Esophagus squamous epithelium (tissue), 5 donors: ENCODE measurements at places on chromosomes 12 and 14.

- peak; percentile 6 for DNase-seq
Measured at GRCh38 chr12:53984901-53985691, at the start of gene HOXC10. Gene HOXC10 (plus strand): TSS chr12:53985146. CDS start chr12:53985260, 114 bp downstream.

DNA sequence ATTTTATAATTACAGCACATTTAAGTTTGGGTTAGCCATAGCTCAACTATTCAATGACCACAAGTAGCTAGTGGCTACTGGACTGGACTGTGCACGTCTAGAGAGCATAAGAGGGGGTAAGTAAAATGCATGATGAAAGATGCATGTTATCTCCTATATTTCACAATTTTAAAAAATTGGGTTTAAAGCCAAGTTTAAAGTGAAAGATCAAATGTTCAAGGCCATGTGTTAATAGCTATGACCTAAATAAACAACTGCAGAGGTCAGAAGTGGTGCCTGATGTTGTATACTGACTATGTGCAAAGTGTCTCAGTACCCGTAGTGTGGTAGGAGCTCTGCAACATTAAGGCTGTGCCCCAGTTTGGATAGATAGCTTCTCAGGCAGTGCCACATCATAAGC is 48.2 kb downstream of the BMP4 start:
- no peak for DNase-seq

DNA sequence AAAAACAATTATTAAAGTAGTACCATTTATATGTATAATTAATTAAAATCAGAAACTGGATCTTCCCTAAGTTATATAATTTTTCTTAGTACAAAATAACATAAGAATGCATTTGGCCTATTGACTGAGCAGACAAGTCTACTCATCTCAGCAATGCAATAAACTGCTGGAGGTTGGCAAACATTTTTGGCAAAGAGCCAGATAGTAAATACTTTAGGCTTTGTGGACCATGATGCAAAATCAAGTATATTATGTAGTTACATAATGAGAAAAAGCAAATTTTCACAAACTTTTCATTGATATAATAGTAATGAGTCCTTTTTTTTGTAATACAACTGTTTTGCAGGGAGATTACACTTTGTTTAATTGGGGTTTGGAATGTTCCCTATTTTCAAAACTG is 30.9 kb downstream of the ERGIC2 start:
- DNase-seq = no peak

DNA sequence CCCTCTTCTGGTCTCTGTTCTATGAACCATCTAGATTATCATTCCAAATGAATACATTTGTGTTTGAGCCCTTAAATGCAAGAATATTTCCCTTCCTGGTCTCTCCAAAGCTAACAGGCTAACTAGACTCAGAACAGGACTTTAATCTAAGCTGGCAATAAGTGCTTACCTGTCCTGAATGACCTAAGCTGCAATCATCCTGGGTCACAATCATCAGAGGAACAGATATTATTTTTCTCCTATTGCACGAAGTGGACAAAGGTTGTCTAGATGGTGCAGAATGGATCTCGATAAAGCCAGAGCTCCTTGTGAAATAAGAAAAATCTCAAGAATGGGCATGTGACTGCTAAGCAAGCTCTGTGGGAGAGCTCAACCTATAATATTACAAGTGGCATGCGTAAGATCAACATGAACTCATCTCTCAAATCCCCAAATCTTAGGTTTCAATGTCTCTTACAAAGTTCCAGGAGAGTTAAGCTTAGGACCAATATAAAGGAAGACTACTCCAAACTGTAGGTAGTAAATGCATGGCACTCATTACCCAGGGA is 10.6 kb upstream of the NUMB start:
- DNase-seq = no peak

DNA sequence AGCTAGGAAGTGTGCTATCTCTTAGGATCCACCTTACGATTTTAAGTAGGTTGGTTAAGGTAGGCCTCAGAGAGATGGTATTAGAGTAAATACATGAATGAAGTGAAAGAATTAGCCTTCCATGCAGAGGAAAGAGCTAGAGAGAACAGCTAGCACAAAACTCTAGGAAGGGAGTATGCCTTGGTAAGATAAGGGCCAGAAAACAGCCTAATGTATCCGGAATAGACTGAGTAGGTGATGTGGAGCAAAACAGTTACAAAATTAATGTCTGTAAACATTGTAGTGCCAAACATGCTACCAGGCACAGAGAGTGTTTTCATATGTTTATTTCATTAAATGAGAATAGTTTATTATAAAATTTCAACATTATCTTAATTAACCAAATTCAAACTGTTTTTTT is 315.1 kb downstream of the SOX5 start:
- DNase-seq = no peak

- no peak for DNase-seq
Measured at GRCh38 chr12:85036234-85036707, at the start of the genes LRRIQ1 and TSPAN19. Gene LRRIQ1 (plus strand): TSS chr12:85036351. CDS start chr12:85038177, 1,826 bp downstream. Gene TSPAN19 (minus strand): TSS chr12:85036277. CDS start chr12:85029946, 6,331 bp downstream.

GRCh38 chr14:99012703-99013102 is 259.3 kb downstream of the BCL11B start:
- DNase-seq = no peak

DNA sequence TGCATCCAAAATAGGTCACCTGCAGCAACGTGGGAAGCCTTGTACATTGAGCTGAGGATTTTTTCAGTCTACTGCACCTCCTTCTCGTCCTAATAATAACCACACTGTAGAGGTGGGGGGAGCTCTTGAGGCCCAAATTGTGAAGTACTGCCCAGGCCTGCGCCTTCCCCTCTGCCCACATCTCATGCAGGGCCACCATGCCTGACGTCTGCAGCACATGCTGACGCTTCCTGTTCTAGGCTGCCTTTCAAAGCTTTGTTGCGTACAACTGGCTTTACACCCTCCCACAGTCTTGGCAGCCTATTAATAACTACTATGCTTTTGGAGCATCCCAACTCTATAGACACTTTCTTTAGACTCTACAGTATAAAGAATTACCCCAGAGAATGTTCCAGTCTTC is 26.5 kb upstream of the TTC7B start:
- no peak for DNase-seq

- DNase-seq = no peak
Measured at GRCh38 chr14:51518711-51519110, 133.0 kb upstream of the FRMD6 start.

DNA sequence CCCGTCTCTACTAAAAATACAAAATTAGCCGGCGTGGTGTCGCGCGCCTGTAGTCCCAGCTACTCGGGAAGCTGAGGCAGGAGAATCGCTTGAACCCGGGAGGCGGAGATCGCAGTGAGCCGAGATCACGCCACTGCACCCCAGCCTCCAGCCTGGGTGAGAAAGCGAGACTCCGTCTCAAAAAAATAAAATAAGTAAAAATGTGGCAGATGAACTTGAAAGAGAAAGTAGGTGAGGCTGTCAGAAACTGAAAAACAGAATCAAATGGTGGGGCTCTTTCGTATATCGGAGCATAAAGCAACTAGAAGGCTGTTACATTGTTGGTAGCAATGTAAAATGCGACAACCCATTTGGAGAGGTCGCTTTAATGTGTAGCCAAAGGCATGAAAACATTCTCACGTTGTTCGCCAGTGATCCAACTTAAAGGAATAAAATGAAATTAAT is 767 bp upstream of the CCNT1 start:
- no peak for DNase-seq

DNA sequence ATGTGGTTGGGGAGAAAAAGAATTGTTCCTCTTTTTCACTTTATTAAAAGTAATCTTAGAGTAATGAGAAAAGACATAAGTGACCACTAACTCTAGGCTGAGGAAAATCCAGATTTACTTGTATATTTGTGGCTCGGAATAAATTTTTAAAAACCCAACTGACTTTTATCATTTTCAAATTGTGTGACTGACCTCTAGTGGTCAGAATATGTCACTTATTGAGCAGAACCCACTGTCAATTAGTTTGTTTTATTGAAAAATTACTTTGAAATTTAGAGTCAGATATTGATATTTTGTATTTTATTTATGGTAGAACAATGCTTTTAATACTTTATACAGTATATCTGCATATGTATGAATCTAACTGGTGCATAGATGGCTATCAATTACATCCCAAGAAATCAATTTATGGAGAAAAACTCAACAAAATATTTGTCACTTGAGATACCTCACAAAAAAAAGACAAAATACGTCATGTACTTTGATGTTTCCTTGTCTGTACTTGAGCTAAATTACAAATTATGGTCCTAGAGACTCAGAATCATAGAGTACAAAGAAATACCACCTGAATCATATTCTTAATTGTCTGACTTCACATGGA is 229.4 kb downstream of the CNTN1 start:
- no peak for DNase-seq

DNA sequence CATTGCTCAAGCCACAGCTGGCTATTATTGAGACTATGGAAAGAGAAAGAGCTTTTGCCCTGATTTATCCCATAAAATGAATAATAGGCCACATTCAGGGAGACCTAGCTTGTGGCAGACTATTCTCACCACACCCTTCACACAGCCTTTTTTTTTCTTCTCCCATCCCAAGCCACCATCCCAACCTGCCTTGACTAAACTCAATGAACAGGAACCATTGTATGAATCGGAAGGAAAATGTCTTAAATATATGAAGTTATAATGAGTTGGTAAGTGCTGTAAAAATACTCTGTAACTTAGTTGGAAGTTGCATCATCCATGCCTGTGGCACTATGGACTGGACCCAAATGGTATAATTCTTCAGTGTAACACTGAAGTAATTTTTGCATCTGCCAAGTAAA is 338.4 kb downstream of the RAD51B start:
- no peak for DNase-seq

DNA sequence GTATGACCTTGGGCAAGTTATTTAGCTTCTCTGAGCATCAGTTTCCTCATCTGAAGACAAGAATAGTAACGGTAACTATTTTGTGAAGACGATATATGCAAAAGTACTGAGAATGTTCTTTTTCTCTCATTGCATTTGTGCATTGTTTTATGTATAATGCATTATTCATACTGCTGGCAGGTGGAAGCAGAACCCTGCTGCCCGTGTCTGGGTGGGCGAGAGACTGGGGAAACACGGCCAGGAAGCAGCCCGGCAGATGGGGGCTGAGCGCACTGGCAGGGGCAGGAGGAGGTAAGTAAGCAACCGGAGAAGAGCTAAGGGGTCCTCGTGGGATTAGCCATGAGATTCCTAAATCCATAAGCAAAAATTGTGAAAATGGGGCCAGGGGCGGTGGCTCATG is 115.8 kb upstream of the MED13L start:
- DNase-seq = no peak

GRCh38 chr12:56766535-56766934 is 3.4 kb downstream of the HSD17B6 start:
- no peak for DNase-seq

DNA sequence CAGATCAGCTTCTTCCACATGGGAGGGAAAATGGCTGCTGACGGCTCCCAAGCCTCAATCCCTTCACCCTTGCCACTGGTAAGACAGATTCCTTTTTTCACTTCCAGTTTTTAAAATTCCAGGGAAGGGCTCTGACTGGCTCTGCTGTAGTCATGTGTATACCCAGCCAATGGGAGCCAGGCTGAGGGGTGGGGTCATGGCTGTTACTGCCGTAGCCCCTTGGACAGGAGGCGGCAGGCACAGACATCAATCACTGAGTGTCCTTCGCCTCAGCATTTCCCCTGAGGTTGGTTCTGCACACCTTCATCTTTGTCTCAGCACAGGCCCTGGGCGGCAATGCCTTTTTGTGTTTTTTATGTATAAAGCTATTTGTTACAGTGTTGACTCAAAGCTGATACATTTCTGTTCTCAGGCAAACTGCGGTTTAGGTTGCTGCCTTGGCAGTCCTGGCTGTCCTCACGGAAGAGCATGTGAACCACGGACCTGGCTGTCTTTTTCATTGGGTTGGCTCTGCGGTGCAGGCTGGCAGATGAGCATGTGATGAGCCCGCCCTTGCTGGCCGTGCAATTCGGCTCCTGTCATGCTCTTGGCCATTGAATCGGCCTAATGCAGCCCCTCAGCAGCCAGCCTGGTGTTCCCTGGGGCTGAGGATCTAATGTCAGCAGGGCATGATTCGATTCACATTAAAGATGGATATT is 74.3 kb downstream of the PPM1A start:
- no peak for DNase-seq

- no peak for DNase-seq
Measured at GRCh38 chr12:74483057-74483456, 54.6 kb upstream of the ATXN7L3B start.

DNA sequence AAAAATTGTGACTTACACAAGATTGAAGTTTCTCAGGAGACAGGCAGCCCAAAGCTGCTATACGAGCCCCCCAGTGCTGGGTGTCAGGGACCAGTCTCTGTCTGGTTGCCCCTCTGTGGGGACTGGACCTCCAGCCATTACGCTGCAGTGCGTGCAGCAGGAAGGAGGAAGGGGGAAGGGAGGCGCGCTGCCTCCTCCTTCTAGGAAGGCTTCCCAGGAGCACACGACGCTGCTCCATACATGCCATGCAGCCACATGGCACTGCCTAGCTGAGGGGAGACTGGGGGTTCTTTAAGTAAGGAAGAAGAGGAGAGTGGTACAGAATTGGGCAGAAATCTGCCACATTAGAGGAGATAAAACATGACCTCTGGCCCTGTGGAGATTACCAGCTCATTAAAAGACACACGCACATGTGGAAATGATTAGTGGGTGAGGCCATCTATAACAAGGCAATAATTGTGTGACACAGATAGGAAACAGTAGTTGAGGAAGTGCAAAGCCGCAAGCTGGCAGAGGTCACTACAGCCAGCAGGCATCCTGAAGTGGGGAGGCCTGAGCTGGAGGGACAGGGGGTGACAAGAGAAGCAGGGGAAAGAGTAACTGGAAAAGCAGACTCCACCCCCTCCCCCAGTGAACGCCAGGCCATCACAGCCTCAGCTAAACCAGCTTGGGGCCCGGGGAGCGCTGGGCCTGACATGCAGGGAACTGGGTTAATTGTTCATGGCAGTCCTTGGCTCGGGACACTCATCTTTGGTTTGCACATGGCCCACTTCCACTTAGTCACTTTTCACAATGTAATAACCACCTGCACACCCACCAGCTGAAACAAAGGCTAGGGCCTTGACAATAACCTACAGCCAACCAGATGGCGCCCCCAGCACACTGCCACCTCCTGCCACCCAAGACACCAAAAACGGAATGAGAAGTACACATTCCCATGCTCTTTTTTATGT is 39.6 kb downstream of the CCDC88C start:
- DNase-seq = no peak

- DNase-seq = no peak
Measured at GRCh38 chr14:22251090-22251489, 337.9 kb downstream of the DAD1 start.

GRCh38 chr12:132056320-132056719 is 87.8 kb downstream of the DDX51 start:
- no peak for DNase-seq

- no peak for DNase-seq
Measured at GRCh38 chr12:43104494-43104893, 447.5 kb downstream of the ADAMTS20 start.

GRCh38 chr14:64685371-64686281 is 18.6 kb upstream of the PLEKHG3 start:
- no peak for DNase-seq

GRCh38 chr12:12818701-12819100 is 5.6 kb downstream of the DDX47 start:
- DNase-seq = no peak
